ENCODE measurements at places on chromosomes 11 and 22. TPM values are rescaled to one million over a fixed set of nuclear protein-coding genes. Genes with fewer than 3 reads are reported as not detected.

- no peak overlapping the region for H3K27ac ChIP-seq
- no peak overlapping the region for H3K4me3 ChIP-seq
- no peaks in the 10 kb centered on the region for H3K27me3 ChIP-seq
- H3K36me3 ChIP-seq: no peaks in the 10 kb centered on the region
These were observed 41.6 kb upstream of the LINC01488 start for GRCh38 chr11:69439651-69440464.

CYP2D6 gene
- total RNA-seq: 2.7 TPM

DNA sequence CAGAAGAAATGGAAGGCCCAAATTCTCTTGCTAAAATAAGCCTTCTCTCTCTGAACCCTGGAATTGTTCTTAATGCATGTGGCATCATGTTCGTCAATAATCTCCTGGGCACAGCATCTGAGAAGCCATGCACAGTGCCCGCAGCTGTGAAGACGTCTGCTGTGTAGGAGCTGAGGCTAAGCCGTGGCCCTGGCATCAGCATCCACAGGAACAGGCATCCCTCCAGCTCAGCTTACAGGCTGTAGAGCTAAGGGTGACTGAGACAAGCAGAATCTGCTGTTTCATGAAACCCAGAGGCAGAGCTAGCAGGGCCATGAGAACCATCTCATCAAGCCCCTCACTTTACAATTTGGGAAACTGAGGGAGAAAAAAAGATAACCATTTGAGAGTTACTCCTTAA lies 60.6 kb downstream of the SEZ6L start:
- H3K36me3 ChIP-seq: no peaks in the 10 kb centered on the region
- no peaks in the 10 kb centered on the region for H3K4me1 ChIP-seq
- H3K27ac ChIP-seq: no peak overlapping the region
- no peak for DNase-seq
- no peak overlapping the region for H3K4me3 ChIP-seq

DNA sequence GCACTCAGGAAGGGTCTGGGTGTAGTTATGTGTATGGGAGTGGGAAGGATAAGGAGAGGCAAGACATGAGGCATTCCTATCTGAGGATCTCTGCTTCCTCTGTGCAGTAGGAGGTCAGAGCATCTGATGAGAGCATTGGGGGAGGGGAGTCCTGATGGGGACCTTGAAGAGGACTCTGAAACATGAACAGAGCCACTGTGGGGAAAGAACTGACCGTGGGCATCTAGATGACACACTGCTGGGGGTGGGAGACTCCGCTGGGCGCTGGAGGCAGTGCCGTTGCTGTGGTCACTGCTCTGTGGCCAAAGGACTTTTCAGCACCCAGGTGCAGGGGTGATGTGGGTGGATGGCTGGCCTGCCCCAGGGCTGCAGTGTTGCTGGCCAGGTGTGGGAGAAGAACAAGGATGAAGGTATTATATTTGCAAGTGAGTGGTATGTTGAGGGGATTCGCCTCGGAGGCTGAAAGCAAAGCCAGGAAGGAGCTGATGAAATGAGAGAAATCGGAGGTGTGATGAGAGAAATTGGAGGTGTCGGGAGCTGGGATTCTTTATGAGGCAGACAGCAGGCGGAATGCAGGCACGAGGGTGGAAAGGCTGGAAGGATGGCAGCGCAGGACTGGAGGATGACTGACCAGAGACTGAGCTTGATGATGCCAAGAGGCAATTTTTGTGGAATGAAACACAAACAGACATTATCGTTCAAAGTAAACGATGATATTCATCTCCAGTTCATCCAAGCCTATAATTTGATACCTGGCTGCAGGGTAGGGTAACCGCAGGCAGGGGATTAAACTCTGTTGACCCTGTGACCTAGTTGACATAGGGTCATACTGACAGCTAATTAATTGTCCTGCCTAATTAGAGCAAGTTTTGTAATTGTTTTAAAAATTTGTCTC lies 19.4 kb upstream of the TMPRSS4 start:
- no peak overlapping the region for H3K27ac ChIP-seq
- no peaks in the 10 kb centered on the region for H3K27me3 ChIP-seq
- no peak overlapping the region for H3K4me3 ChIP-seq
- no peak for DNase-seq

DNA sequence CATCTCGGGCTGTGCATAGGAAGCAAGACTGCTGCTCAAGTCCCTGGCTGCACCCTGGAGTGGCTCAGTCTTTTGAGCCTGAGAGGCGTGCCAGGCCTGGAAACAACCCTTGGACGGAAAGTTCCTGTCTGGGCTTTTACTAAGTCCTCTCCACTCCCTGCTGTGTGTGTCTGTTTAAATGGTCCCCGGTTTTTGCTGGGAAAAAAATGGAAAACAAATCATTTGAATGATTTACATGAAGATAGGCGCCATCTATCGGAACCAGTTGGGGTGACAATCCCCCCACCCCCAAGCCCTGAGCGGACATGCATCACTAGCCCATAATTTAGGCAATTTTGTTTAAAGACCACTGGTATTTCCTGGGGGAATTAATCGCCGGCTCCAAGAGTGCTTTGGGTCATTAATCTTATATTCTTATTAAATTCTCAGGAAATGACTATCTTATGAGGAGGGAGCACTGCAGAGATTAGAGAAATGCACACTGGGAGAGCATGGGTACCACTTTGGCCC lies 2.7 kb upstream of the GAB2 start:
- peak overlapping the region; percentile 51 for H3K4me3 ChIP-seq
- H3K27me3 ChIP-seq: peaks cover 2% of the 10 kb centered on the region
- no peak overlapping the region for H3K27ac ChIP-seq
- peaks cover 33% of the 10 kb centered on the region for H3K4me1 ChIP-seq
- DNase-seq: no peak
- no peaks in the 10 kb centered on the region for H3K36me3 ChIP-seq

DNA sequence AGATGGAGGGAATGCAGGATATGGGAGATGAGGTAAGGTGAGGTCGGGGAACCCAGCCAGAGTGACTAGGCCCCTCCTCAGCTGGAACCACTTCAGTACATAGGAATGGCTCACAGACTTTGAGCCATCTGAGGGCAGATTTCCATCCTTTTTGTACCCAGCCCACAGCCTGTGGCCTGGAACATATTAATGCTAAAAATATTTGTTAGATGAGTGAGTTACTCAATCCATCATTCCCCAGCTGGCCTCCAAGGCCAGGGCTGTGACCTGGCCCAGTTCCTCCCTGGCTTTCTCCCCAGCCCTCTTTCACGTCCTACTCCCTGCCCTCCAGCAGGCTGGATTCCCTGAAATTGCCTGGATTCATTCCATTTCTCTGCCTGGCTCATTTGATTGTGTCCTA lies 57.2 kb upstream of the PRDM11 start:
- DNase-seq: no peak
- no peak overlapping the region for H3K27ac ChIP-seq
- H3K4me3 ChIP-seq: no peak overlapping the region
- H3K27me3 ChIP-seq: no peaks in the 10 kb centered on the region
- no peaks in the 10 kb centered on the region for H3K36me3 ChIP-seq

DNA sequence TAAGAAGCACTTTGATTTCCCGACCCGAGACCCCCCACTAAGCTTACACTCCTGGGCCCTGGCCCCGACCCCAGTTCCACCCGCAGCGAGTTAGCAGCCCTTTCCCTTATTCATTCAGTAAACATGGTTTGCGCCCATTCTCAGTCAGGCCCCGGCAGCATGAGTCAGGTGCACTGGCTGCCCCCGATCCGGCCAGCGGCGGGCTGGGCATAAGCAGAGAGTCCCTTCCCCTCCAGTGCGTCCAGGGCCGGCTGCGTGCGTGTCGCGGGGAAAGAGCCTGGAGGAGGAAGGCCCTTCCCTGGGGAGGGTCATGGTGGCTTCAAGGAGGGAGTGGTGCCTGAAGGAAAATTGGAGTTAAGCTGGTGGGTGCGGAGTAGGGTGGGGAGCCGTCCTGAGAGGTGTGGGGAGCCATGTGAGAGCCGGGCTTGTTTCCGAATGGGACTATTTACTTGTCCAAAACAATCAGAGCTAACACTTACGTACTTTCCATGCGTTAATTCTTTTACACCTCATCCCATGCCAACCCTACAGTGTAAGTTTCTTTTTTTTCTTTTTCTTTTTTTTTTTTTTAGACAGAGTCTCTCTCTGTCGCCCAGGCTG lies 657 bp downstream of the IGHMBP2 start:
- peak overlapping the region; percentile 100 for H3K4me3 ChIP-seq
- H3K27me3 ChIP-seq: no peaks in the 10 kb centered on the region
- H3K36me3 ChIP-seq: peaks cover 7% of the 10 kb centered on the region
- peak overlapping the region; percentile 95 for H3K27ac ChIP-seq
- no peak for DNase-seq

MAPK11 gene
- total RNA-seq: 77.7 TPM

DNA sequence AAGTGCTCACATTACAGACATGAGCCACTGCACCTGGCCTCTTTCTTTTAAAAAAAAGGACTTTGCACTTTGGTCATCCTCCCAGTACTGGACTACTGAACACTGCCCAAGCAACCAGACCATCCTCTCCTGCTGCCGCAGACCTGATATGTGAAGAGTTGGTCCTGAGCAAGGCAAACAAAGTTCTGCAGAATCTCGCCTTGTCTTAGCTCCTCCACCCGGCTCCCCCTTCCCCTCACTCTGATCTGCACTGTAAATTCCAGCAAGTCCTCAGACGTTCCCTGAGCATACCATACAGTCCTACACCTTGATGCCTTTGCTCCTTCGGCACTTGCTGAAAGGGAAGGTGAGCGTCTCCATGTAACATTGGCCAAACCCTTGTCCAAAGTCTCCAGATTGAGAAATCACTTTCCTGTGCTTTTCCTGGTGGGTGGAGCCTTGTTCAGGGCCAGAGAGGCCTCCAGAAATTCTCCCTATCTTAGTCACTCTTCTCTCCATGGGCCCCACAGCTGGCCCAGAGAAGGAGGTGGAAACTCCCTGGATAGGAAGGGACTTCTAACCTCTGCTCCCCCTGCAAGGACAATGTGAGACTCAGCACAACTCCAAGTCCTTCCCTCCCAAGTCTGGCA lies 47.0 kb upstream of the TIMP3 start:
- no peaks in the 10 kb centered on the region for H3K4me1 ChIP-seq
- no peak overlapping the region for H3K27ac ChIP-seq

DNA sequence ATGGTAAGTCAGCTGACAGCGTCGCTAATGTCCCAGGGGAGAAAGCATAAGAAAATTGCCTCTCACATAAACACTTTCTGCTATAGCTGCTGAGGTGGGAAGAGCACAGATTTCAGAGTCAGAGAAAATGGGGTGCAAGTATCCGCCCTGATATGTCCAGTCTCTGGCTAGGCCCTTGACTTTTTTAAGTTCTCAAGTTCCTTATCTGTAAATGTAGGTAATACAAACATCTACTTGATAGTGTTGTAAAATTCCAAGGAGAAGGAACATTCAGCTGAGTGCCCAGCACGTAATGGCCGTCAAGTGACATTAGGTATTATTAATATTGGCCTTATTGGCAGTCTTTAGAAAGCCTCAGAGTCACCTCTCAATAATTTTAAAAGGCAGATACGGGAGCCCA lies 143.6 kb downstream of the NTM start:
- no peaks in the 10 kb centered on the region for H3K36me3 ChIP-seq
- no peak overlapping the region for H3K4me3 ChIP-seq
- H3K27me3 ChIP-seq: 0 out of 2 replicates have a peak, but pooled peaks cover 3% of the 10 kb centered on the region

TSPAN18 gene
- total RNA-seq: 21.3 TPM

RTN4R gene
- 16.3 TPM for total RNA-seq

GRCh38 chr11:106409222-106409621 lies 331.8 kb downstream of the AASDHPPT start:
- H3K4me1 ChIP-seq: no peaks in the 10 kb centered on the region
- H3K36me3 ChIP-seq: no peaks in the 10 kb centered on the region
- no peak overlapping the region for H3K4me3 ChIP-seq
- no peaks in the 10 kb centered on the region for H3K27me3 ChIP-seq
- H3K27ac ChIP-seq: no peak overlapping the region

ANO9 gene
- total RNA-seq: 61.4 TPM

SMTNL1 gene
- total RNA-seq: not detected

TMEM151A gene
- total RNA-seq: 11.0 TPM

DNA sequence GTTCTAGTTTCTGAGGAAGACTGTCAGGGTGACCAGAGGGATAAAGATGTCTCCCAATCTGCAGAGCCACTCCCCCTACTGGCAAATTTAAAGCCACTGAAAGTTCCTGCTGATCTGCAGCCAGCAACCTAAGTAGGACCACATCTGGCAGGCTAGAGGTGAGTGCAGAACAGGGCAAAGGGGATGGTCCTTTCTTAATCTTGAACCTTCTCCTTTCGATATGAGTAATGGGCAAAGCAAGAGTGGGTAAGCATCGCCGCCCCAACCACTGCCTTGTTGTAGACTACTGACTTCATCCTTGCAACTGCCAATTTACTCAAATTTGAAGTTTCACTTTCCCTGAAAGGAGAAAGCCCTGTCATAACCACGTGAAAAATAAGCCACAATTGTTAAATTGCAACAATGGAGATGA lies 30.7 kb downstream of the SCUBE2 start:
- no peaks in the 10 kb centered on the region for H3K27me3 ChIP-seq
- H3K4me3 ChIP-seq: no peak overlapping the region
- DNase-seq: no peak
- H3K27ac ChIP-seq: no peak overlapping the region

KCNJ4 gene
- total RNA-seq: 0.18 TPM

OR51B2 gene
- not detected for total RNA-seq

DNA sequence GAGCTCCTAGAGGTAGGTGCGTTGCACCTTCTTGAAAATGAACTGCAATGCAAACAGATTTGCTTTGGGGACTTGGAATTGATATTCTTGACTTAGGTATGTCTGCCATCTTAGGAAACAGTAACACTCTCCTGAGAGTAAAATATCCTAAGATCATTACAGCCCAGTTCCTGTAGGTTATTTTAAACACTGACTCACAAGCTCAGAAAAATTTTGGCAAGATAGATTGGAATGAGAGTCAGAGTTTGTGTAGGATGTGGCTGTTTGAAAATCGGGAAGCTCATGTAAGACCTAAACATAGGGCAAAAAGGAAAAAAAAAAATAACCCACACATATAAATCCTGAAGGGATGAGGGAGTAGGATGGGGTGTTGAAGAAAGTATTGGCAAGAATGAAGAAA lies 377.0 kb upstream of the LRRC4C start:
- no peak for DNase-seq
- H3K27me3 ChIP-seq: no peaks in the 10 kb centered on the region
- no peak overlapping the region for H3K27ac ChIP-seq
- H3K4me1 ChIP-seq: no peaks in the 10 kb centered on the region
- no peak overlapping the region for H3K4me3 ChIP-seq

MCHR1 gene
- total RNA-seq: not detected

RHOD gene
- 33.5 TPM for total RNA-seq

DNA sequence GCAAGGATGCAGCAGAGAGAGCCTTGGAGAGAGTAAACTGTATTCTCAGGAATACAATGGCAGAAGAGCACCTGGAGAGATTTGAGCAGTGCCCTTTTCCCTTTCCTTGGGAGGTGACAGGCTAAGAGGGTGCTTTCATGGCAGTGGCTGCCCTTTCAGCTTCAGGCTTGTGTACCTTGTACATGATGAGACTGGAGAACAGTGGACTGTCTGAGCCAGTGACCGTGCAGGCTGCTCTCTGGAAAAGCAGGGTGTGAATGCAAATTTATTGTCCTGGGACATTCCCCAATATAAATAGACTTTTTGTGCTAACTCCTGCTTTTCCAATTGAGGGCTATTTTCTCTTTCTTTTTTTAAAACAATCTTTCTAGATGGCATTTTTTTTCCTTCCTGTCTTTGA lies 99.3 kb downstream of the TRIM44 start:
- H3K27ac ChIP-seq: no peak overlapping the region
- H3K27me3 ChIP-seq: no peaks in the 10 kb centered on the region
- no peak overlapping the region for H3K4me3 ChIP-seq
- H3K36me3 ChIP-seq: no peaks in the 10 kb centered on the region
- no peaks in the 10 kb centered on the region for H3K4me1 ChIP-seq
- no peak for DNase-seq

PRR33 gene
- total RNA-seq: not detected
